ENCODE measurements at places on chromosomes 12 and 14.

- DNase-seq: peak; percentile 79
Observed at GRCh38 chr12:108950991-108951739, 69.7 kb downstream of the SVOP start.

GRCh38 chr12:50041062-50041860 lies 16.0 kb upstream of the RACGAP1 start:
- no peak for DNase-seq

DNA sequence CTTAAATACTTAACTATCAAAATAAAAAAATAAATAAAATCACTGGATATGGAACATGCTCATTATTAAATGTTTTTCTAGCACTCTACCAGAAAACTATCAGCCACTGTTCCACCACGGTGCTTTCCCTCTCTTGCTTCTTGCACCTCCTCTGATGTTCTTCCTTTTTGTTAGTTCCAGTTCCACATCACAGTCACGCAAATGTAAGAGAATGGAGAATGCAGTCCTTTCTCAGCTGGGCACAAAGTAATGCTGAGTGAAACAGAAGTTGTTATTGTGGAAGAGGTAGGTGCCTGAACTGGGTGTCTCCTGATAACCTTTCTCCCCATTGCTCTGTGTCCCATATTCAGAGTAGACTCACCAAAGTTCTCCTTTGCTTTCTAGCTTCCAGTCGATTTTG lies 1116.9 kb upstream of the TMEM132C start:
- DNase-seq: peak; percentile 27

DNA sequence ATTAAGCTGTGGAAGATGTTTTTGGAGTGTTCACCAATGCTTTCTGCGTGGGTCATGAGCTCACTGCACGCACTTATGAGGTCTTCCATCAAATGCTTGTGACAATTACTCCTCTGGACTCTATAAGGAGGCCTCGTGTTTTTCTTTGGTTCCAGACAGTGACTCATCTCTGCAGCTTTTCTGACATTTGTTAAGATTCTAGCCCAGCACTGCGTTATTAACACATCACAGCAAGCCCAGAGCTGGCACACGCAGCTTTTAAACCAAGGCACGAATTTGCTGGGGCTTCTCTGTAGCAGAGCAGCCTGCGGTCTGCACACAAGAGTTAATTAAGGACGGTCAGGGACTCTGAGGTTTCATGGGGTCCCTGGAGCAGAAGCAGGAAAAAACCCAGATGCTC lies 16.9 kb downstream of the MEG3 start:
- DNase-seq: no peak

- DNase-seq: peak; percentile 17
Observed at GRCh38 chr14:101472518-101472849, 88.8 kb upstream of the DIO3 start.

DNA sequence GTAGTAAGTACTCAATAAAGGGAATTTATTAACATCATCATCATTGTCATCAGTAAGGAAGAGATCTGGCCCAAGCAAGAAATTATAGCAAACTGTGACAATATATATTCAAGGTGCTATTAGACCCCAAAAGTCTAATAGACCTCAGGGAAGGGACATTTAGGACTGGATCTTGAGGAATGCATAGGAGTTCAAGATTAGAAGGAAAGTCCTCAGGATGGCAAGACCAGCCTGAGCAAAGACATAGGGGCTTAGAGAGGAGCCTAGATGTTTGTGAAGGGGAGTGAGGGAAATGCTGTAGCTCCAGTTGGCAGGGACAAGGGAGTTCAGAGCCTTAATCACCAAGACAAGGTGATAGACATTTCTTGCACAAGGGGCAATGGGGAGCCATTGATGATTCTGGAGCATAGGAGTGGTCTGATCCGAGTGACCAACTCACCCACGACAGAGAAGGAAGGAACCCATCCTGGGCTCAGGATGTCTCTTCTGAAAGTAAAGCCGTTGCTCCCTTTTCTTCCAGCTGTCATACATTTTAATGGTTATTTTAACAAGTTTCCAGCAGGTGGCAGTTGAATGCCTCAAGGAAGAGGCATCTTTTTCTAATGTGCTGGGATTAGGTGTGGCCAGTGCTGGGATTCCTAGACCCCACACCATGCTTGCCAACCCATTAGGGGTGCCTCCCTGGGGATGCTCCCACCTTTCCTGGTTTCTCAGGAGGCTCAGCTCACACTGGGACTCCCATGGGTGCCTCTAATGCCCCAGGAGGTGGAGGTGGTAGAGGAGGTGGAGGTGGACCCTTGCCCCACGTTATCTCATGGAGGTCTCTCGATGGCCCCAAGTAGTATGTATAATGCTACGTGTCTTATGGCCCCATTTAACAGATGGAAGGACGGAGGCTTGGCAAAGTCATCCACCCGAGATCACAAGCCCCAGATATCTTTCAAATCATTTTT lies 37.8 kb downstream of the PHETA1 start:
- DNase-seq: no peak

DNA sequence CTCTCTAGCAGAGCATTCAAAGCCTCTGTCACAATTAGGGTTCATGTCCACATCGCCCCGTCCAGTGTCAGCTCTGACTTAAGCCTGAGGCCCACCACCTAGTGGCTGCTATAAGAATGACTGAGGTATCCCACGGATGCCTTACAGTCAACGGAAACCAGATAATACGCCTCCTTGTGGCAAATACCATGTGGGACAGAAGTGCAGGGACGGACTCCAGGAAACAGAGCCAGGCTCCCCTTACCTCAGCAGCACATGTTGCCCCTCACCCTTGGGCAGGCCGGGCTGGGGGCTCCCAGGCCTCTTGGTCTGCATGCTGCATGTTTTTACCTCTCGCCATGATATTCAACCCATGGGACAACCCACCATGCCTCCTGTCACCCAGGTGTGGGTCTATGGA lies 86.3 kb downstream of the VWF start:
- DNase-seq: peak; percentile 84

DNA sequence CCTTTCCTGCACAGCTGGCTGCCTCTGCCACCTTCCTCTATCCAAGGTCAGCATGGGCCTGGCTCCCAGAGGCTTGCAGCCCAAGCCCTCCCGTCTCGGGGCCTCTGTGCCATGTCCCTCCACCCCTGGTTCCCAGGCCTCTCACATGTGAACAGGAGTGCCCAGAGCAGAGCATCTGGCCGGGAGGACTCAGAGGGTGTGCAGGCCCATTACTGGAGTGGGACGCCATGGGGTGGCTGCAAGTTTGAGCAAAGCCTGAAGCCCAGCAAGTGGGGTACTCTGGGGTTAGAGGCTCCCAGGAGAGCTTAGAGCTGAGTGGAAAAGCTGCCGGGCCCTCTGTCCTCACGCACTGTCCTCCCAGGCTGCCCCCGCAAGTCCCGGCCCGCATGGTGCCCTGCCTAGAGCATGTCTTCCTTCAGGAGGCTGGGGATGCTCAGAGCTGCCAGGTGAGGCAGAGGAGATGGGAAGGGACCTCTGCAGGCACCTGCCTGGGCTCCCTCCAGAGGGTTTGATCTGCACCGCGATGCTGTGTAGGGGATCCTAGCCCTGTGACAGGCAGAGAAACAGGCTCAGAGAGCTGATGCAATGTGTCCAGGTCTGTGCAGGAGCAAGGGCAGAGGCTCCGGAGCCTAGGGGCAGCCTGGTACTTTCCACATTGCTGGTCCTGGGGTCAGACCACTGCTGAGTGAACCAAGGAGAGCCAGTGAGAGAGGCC lies 39.8 kb downstream of the DIO3 start:
- peak; percentile 40 for DNase-seq

DNA sequence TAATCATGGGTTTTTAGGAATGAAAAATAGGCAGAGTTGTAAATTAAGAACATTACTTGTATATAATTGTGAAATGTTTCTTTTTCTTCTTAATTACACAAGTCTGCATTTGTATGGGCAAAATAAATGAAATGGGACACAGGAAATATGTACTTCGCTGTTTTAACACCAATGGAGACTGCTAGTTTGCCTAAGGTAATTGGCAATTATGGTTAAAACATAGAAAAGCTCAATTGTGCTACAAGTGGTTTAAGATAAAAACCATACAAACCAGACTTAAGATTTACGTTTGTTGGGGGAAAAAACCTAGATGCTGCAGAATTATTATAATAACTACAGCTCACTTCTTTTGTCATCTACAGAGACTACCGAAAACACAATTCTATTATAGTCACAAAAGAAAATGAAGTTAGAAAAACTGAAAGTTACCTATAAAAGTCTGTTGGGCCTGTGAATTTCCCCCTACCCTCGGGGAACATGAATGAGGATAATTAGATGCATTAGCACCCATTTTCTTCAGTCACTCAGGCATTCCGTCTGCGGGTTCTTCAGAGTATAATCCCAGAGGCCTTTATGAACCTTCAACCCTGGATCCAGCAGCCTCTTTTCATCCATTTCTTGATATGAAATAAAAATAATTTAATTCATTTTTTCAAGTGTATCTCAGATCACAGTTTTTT lies 37.2 kb downstream of the BTBD7 start:
- no peak for DNase-seq

DNA sequence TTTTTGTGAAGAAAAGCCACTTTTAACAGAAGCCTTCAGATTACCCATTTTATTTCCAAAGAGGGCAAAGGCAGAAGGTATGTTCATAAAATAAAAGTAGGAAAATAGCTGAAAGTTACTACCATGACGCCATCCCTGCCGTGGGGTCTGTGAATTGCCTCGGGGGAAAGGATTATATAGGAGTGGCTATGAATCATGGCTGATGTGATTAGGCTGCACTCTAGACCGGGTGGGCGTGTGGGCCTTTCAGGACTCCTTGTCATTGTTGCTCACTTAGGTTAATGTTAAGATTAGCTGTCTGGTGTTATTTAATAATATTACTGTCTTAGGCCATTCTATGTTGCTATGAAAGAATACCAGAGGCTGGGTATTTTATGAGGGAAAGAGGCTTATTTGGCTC lies 195.5 kb downstream of the EGLN3 start:
- no peak for DNase-seq

GRCh38 chr12:3152011-3152511 lies 74.9 kb downstream of the TSPAN9 start:
- no peak for DNase-seq

DNA sequence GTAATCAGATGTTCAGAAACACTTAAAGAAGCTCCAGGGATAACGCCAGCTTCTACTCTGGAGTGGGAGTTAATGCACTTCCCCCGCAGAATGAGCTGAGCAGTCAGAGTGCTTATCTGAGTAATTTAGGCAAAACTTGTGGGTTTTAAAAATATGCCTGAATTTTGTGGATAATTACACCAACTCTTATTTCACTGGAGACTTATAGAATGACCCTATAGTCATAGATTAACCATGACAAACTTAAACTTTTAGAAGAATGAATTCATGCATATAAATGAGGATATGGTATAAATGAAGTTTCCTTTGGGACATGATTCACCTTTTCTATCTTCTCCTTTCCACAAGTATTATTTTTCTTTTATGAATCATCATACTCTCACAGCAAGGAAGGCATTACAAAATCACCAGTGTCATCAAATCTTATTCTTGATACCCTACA lies 241.1 kb upstream of the FBXO33 start:
- no peak for DNase-seq

- peak; percentile 60 for DNase-seq
Observed at GRCh38 chr14:97458661-97459579, 661.7 kb downstream of the VRK1 start.

- no peak for DNase-seq
Observed at GRCh38 chr12:41897593-41897992, 247.1 kb downstream of the GXYLT1 start.

GRCh38 chr12:123106640-123107359 lies 44.1 kb downstream of the PITPNM2 start:
- no peak for DNase-seq

DNA sequence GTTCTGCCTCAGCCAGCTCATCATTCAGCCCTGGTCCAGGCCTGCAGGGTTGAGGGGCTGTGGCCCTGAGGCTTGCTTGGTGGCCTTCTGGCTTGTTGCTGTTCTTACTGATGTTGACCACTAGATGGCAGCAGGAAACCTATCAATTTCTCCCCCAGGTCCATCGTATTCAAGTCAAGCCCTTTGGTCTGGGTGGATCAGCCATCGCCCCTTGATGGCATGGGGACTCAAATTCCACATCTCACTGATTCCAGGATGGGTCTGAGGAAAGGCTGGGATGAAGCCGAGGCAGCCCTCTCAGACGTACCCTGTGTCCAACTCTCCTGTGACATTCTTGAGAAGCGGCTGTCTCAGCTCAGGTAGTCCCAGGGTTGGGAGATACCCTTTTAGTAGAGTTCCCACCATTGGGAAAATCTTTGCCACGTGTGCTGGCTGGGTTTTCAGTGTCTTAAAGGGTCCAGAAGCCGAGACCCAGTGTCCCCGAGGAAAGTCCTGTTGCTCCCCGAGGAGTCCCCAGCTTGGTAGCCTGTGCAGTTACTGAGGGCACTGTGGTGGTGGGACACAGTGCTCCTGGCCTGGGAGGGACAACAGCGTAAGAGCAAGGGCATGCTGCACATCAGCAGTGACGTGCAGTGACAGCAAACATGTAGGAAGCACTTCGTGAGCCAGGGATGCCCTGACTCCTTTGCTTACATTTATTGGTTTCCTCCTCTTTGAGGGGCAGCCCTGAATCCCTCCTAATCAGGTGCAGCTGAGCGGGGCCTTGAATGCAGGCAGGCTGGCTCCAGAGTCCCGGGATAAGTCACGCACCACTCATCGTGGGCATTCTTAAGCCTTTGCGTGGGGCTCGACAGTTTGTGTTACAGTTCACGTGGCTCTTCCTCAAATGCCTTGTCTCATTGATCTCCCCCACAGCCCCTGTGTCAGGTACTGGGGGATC lies 58.6 kb downstream of the TSPAN9 start:
- DNase-seq: peak; percentile 83

- no peak for DNase-seq
Observed at GRCh38 chr14:97025722-97026121, 228.5 kb downstream of the VRK1 start.

DNA sequence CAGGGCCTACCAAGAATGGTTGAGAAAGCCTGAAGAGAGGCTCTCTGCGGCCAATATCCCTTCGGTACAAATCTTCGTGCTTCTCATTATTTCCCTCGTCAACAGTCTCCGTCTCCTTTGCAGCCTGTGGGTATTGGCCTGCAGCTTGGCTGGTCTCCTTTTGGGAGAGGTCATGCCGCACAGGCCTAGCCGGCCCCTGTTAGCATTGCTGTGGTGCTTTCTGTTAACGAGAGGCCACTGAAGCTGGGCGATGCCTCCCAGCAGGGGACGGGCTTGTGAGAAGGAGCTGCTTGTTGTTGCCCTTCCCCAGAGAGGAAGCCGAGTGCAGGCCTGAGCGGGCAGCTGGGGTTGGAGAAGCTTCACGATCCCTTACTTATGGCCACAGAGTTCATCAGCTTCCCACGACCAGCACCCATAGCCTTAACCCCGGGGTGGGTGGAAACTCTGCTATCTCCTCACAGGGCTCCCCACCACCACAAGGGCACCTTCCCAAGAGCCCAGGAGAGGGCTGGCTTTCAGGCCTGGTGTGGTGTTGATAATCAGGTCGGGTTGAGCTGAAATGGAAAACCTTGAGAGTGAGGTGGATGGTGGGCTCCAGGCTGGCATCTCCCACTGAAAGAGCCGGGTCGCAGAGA lies 228.6 kb downstream of the ZFP36L1 start:
- no peak for DNase-seq

DNA sequence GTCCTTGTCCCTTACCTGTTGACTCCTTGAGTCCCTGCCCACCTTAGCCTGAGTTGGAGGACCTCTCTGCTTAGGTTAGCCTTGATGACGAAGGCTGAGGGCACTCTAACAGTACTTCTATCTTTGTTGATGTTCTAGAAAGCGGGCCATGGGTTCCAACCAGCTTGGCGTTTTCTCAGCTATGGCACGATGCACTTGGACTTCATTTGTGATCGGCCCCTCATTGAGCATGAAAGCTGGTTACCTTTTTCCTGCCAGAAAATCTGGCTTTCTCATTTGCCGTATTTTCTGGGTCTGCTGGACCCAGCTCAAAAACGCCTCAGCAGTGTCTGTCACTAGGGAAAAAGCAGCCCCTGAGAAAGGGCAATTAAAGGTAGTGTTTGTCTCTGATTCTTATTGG lies 290.8 kb downstream of the EMP1 start:
- no peak for DNase-seq

GRCh38 chr12:76595056-76595455 lies 35.5 kb upstream of the OSBPL8 start:
- no peak for DNase-seq
